Mucosa of gallbladder (tissue), 1 donor: ENCODE measurements at places on chromosomes 1 and 21.
A peak's percentile ranks its signal among the peaks of the same experiment; 100 is the strongest.

DNA sequence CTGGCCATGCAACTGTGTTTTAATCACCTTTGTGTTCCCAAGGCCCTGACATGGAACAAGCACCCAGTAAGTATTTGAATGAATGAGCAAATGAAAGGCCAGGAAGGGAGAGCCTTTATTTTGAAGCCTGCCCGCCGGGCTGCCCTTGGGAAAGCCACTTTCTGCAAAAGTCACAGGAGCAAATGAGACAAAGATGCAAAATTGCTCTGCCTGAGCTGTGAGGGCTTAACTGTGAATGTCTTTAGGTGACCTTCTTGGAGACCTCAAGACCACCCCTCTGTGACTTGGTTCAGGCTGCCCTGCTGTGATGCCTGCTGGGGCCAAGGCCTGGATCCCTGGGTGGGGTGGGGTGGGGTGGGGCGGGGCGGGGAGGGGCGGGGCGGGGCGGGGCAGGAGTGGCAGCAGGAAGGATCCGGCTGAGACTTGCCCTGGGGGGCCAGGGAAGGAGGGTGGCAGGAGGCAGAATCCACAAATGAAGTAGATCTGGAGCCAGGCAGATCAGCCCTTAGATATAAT, 54.0 kb downstream of the RUNX3 start:
- DNase-seq: no peak

DNA sequence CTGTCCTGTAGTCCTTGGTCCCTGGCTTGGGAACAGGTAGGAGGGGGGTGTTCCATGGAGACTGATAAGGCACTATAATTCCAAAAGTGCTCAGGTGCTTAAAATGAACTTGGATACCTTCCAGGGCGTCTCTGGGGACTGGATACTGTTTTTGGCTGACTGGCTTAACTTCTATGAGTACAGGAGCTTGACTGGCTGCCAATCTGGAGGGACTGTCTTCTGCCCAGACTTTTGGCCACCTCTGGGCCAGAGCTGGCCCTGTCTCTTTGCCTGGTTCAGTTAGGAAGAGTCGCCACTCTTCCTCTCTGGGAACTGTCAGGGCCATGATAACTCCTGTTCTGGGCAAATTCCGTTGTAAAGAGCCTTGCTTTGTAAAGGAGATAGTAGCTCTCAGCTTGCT, 407.0 kb downstream of the TGFB2 start:
- DNase-seq: no peak

GRCh38 chr1:11940260-11940921, 5.9 kb downstream of the PLOD1 start:
- peak; percentile 74 for DNase-seq

- DNase-seq: no peak
Measured at GRCh38 chr21:44710756-44711326, 531 bp downstream of the TSPEAR start.

- no peak for DNase-seq
Measured at GRCh38 chr1:66090859-66091457, 298.3 kb downstream of the PDE4B start.

- no peak for DNase-seq
Measured at GRCh38 chr1:6470132-6471085, 4.4 kb upstream of the TNFRSF25 start.

GRCh38 chr1:150836129-150836773, 28.2 kb upstream of the CTSK start:
- no peak for DNase-seq

DNA sequence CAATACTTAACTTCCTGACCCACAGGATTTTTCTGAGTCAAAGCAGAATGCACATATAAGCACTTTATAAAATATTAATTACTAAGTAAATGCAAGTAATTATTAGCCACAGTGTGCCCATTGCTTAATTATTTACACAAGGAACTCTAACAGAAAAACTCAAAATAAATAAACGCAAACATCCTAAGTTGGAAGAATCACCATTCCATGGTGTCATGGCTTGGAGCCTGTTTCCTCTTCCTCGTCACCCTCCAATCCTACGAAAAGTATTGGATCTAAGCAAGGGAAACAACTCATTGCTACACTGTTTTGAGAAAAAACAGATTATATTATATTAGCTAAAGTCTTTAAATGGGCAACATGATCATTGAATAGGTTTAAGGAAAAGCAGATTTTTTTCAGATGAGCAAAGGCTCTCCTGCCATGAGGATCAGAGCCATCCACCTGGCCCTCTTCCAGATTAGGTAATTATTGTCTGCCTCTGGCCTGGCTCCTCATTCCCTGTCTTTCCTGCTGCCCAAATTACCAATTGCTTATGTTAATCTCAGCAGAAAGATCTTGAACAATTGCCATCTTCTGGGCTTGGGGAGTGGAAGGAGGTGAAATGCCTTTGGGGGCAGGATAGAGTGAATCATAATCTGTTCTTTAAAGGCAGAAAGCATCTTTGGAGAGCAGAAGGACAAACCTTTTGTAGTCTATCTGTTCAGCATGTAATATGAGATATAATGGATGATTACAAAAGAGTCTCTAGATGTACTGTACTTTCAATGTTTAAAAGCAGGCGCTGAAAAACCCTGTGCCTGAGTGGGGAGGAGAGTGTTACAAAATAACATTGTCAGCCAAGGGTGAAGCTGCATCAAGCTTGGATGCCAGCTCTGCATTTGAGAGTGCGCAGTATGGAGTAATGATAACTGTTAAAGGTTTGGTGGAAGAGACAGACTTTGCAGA, 121.2 kb downstream of the DUSP10 start:
- DNase-seq: peak; percentile 43

GRCh38 chr1:22323141-22323845, 128.4 kb upstream of the ZBTB40 start:
- no peak for DNase-seq

GRCh38 chr1:112735752-112736151, 20.6 kb upstream of the PPM1J start:
- DNase-seq: no peak

- peak; percentile 47 for DNase-seq
Measured at GRCh38 chr1:28172713-28173150, 3.8 kb downstream of the PTAFR start.

DNA sequence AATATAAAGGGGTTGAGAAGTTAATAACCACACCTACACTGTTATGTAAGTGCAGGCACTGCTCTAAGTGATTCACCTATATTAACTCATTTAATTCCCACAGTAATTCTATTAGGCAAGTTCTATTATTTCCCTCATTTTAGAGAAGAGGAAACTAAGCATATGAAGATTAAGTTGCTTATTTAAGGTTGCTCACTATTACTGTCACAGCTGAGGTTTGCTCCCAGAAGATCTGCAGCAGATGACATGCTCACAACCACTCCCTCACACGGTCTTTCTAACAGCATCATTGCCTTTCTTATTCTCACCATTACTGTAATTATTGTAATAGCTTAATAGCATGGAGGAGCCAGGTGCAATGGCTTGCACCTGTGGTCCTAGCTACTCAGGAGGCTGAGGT, 196.4 kb upstream of the GREM2 start:
- no peak for DNase-seq

- peak; percentile 77 for DNase-seq
Measured at GRCh38 chr1:165592945-165593823, 37.9 kb upstream of the MGST3 start.

DNA sequence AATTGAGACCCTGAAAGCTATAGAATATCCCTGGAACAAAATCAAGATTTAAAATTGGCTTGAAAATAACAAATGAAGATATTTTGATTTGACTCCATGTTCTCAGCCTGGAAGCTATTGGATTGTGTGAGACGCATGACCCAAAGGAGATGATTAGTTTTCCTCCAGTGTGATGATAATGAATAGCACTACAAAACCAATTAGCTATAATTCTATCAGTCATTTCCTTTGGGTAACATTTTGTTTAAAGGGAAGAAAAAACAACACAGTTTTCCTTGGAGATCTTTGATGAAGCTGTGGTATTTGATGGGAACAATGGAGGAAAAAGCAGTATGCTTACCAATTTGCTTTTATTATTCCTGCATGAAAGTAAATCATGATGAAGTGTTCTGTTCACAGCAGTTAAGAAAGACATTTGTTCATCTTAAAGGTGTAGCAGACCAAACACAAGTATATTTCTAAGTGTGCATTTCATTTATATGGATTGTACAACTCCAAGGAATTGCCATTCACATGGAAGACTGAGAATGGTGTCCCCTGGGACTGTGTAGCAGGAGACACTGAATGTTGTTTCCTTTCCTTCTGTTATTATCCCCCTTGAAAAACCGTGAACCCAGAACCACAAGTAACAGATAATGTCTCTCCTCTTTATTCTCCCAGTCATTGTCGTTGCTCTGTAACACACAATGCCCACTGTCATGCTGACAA, 111.4 kb downstream of the CACHD1 start:
- DNase-seq: no peak

DNA sequence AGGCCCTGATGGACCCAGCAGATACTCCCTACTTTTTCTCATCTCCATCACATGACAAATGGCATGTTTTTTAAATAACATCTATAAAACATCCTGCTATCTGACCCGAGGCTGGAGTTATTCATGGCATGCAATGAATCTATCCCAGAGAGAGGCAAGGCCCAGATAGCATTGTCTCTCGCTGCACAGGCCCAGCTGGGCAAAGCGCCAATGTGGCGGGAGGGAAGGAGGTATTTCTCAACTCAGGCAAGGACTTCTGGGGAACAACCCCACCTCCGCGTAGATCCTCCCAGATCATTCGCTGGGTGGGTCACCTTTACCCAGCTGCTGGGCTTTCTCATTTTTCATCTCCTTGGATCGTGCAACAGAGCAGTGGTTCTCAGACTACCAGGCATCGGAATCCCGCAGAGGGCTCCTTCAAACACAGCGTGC, 59.8 kb downstream of the ERG start:
- peak; percentile 41 for DNase-seq

- no peak for DNase-seq
Measured at GRCh38 chr1:231792634-231793033, 166.0 kb downstream of the DISC1 start.

- no peak for DNase-seq
Measured at GRCh38 chr1:206447422-206447765, 22.9 kb upstream of the IKBKE start.

DNA sequence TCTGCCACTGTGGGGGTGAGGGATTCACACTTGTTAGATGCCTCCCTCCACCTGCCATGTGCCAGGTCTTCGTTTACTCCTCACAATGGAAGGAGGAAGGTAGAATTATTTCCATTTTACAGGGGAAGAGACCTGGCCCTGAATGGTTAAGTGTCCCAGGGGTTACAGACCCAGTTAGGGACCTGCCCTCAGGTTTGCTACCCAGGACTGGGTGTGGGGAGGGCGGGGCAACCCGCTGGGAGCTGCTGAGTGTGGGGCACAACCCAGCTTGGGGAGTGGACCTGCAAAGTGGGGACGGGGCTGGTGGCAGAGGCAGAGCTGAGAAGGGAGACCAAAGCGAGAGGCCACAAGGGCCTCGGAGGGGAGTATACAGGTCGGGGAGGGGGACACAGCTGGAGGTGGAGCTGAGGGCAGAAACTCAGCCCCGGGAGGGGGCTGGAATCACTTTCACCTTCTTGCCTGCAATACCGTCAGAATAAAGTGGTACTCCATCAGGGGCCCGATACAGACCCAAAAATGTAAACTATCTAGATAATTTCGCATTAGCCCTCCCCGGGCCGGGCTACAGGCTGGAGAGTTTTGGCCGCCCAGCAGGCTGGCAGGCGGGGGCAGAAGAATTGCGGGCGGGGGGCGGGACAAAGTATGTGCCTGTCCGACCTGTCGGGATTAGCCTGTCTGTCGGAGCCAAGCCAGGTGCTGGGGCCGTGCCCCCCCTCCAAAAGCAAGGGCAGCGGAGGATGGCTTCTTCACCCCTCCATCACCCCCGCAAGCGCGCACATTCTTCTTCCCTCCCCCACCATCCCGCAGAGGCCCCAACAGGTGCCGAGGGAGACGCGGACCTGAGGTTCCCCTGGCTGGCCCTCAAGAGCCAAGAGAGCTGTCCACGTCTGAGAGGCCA, 1.4 kb downstream of the RSPO1 start:
- no peak for DNase-seq

DNA sequence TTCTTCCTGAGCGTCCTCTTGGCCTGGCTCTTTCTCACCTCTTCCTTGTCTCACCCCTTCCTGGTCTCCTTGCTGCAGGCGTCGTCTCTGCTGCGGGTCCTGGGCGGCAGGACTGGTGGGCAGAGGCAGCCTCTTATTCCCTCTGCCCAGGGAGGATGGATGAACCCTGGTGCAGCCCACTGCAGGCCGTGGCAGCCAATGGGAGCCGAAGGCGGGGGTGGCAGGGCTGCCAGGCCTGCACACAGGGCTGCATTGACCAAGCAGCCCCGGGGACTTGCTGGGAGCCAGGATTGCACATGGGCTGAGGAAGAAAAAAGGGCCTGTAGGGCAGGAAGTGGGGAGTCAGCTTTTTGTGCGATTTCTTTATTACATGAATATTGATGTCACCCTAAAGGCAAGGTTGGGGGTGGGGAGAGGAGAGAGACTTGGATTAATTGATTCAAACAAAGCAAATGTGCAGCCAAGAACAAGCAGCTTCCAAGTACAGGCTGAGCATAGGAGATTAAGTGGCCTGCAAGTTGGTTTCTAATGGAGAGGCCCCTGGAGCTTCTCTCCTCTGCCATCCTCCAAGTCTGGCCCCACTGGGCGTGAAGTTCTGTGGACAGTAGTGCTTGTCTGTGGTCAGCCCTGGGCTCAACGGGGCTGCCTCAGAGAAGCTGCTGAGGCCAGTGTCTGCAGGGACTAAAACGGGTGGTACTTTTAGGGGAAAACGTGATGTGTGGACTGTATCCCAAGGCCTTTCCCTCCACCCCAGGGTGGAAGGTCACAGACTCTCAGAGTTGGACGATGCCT, at the start of gene S100B:
S100B (minus strand) TSS at position 108 of the 792 bp plus-strand sequence. CDS start 2,667 bp downstream, outside the sequence.
- DNase-seq: no peak

DNA sequence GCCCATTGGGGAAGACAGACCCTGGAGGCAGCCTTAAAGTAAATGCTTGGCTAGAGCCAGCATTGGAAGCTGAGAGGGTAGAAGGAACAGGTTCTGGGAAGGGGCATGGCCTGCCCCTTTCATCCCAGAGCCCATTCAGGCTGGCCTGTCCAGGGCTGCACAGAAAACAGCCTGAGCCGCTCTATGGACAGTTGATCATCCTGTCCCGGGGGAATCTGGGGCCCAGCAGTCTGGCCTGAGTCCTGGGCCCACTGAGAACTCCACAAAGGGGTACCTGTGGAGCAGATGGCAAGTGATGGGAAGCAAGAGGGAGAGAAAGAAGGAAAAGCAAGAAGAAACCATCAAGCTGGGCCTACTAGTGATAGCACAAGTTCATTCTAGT, 13.2 kb downstream of the TMEM81 start:
- DNase-seq: no peak

GRCh38 chr1:111202366-111202706, 1.9 kb upstream of the DENND2D start:
- peak; percentile 44 for DNase-seq

DNA sequence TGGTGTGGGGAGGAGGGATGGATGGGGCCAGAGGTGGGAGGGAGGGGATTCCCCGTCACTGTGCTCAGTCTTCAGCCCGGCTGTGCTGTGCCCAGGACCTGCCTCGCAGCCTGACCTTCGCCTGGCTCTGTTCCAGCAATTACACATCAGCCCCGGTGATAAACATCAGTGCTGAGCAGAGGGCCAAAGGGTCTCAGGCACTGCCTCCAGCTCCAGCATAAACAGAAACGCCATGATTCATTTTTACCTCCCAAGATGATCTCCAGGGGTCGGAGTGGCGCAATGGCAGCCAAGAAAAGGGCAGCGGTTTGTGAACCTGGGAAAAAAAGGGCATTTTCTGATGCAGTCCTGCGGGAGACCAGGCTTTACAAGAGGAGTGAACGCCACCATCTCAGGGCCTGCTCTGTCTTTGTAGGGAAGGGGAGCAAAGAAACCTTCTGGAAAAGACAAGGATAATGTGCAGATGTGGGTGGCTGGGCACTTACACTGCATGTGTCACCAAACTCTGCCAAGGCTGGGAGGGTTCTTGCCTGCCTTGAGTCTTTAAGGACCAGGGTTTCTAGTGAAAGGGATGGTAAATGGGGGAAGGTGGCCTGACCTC, 28.1 kb downstream of the SHISA4 start:
- peak; percentile 75 for DNase-seq

- no peak for DNase-seq
Measured at GRCh38 chr1:63155437-63155836, 166.9 kb upstream of the FOXD3 start.
